Right cardiac atrium (tissue), 5 donors: ENCODE measurements at places on chromosomes 1 and 21. TPM values are rescaled to one million over a fixed set of nuclear protein-coding genes. Genes with fewer than 3 reads are reported as not detected.
A peak's percentile ranks its signal among the peaks of the same experiment; 100 is the strongest.

Gene BSND
- total RNA-seq, result not detected

GRCh38 chr1:58904299-58905125, 120.7 kb upstream of the JUN start:
- DNase-seq, result no peak

DNA sequence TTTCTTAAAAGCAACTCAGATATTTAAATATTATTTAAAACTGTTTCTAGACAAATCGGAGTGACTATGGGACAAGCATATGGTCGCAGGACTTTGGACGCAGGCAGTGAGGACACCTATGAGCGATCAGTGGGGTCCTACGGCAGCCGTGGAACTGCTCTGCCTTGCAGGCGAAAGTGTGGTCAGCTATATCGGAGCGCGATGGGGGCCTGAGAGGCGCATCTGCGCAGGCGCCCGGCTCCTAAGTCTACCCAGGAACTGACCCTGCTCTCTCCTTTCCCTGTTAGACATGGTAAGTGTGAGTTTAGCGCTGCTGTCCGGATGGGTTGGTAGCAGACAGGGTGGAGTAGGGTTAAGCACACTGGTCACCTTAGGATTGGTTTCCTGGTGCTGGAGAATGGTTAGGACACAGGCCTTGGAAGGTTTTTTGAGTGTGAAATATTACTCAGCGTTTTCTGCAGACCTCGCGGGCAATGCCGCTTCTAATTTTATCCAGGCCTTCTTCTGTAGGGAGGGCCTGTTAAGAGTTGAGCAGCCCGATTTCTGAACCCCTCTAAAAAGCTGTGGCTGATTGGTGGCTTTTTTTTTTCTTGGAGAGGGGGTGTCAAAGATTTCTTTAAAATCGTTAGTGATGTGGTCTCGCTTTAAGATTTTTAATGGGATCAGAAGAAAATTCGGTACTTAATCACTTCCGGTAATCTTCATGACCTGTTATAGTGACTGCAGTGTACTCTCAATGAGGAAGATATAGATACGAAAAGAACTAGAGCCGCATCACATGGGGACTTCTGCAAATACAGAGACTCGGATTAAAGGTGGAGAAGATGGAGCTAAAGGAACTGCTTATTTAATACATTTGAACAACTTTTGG, at the start of gene RABGGTB:
Gene RABGGTB, plus strand, starts transcription at position 274 of the 871 bp plus-strand sequence. Its CDS starts 16 bp downstream, at position 290.
- DNase-seq, result peak; percentile 98

GRCh38 chr1:175749075-175749474, 5.7 kb upstream of the TNR start:
- DNase-seq, result no peak

- peak; percentile 97 for DNase-seq
Observed at GRCh38 chr1:54581621-54582035, 33.6 kb downstream of the ACOT11 start.

DNA sequence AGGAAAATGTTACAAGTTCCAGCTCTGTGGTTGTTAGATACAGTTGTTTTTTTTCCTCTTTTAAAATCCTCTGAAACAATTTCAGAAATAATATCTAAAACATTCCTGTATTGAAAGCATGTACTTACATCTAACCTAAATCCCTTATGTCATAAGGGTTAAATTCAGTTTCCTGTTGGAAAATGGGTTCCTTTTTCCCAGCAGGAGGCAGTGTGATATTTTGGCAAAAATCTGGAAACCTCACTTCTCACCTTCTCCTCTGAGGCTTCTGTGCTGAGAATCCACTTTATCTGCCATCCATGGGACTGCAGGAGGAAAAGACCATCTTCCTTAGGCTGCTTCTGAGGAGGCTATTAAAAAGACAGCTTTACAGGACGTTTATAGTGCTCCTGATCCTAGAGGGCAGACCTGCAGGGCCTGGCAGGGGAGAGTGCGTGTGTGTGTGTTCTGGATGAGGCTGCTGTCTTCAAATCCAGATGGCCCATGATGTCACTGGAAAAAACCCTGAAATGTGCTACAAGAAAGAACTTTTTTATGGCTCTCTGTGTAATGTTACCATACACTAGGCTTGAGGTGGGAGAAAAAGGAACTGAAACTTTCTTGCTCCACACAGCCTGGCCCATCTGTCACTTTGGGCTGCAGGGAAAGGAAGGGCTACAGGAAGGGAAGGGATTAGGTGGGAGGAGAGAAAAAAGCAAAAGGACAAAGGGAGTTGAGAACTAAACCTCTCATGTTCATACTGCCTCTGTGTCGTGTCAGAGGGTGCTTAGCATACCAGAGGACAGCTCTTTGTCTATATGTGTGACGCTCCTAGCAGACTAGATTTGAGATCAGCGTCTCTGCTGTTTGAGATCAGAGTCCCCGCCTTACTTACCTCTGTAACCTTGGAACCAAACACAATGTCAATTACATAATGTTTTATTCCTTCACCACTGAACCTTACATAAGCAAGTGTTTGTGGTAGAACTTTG, 379.2 kb upstream of the SPAG17 start:
- no peak for DNase-seq

DNA sequence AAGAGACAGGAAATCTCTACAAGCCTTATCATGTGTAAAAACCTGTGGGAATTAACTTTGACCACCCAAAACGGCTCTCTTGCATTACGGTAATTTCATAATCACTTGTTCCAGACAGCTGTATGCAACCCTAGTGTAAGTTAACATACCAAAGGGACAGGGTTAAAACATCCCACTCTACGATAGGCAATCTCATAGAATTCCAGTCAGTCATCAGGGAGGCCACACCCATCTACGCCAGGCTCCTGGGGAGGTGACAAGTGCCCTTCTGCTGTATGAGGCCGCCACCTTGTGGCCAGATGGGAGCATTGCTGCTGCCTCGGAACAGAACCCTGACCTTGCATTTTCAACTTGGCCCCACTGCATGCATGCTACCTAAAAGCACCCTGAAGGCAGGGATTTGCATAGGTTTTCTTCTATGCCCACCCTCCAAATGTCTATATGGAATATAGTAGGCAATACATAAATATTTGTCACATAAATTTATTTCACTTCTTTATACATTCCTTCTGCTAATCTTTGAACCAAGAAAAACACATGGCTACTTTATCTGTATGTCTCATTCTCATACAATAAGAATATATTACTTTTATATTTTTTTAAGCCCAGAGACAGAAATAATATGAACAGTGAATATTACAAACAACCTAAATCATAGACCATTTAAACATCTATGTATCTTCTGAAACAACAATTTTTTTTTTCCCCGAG, 12.6 kb downstream of the HSF2BP start:
- peak; percentile 92 for DNase-seq

Gene C1orf87
- total RNA-seq, result not detected

Gene LCE1D
- total RNA-seq, result not detected
